Stimulated activated CD4-positive, alpha-beta T cell treated with anti-CD3 and anti-CD28 coated beads, Interleukin-1b, Interleukin-23, amount 100 ng/mL, for 24 hours (primary cell): ENCODE measurements at places on chromosomes 4 and X.
A peak's percentile ranks its signal among the peaks of the same experiment; 100 is the strongest.

DNA sequence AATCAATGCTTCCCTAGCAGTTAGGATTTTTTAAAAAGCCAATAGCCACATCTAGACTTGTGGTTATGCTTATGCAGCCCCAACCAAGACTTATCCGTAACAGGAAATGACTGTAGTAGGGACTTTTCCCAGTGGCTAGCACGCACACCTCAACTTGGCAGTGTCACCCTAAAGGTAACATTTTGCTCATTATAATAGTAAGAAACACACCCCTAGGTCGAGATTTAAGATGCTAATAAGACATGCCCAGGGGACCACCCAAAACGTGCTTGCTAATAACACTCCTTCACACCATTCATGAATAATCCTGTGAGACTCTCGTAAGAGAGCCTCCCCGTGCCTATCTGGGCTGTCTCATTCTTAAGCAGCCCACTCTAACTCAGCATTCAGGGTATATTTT, 195.3 kb downstream of the CHIC1 start:
- DNase-seq = no peak

DNA sequence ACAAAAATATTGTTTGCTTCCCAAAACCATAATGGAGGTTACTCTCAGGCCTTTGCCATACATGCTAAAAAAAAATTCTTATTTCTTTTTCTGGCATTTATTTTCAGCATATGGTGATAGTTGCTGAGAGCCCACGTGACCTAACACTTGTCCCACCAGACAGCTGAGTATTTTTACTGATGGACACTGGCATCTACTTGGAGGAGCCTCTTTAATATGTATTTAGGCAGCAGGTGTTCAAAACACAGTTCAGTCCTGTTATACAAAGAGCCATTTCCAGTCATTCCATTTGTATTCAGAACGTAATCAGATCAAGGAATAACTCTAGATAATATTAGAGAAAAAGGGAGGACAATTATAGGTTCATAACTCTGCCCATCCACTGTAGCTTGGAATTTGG, 95.5 kb downstream of the CXCL13 start:
- no peak for DNase-seq

- DNase-seq = no peak
Observed at GRCh38 chrX:11698702-11699101, 33.0 kb upstream of the ARHGAP6 start.

DNA sequence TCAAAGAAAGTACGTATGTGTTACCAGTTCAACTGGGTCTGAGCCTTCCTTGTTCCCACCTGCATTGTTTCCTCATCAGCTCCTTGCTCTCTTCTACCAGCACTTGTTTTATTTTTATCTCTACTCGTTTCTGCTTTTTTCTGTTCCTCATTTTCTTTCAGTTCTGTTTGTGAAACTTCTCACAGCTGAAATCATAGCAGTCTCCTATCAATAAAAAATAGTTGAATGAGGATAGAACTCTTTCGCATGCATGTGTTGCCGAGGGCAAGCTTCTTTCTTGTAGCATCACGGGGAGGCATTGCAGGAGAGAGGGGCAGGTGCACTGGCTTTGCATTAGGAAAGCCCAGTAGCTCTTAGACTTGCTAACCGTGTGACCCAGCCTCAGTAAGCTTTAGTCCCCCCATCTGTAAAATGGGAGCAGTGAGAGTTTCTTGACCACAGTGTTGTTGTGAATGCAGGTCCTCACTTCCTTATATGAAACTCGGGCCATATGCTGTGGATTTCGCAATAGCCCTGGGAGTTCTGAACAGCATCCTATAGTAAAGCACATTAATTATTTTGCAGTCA, 24.7 kb downstream of the OFD1 start:
- DNase-seq = no peak

GRCh38 chrX:50475208-50475607, 4.6 kb upstream of the DGKK start:
- DNase-seq = no peak

GRCh38 chr4:129346734-129347133, 250.8 kb downstream of the C4orf33 start:
- DNase-seq = no peak

GRCh38 chr4:27000122-27000521, 139.5 kb downstream of the STIM2 start:
- no peak for DNase-seq

DNA sequence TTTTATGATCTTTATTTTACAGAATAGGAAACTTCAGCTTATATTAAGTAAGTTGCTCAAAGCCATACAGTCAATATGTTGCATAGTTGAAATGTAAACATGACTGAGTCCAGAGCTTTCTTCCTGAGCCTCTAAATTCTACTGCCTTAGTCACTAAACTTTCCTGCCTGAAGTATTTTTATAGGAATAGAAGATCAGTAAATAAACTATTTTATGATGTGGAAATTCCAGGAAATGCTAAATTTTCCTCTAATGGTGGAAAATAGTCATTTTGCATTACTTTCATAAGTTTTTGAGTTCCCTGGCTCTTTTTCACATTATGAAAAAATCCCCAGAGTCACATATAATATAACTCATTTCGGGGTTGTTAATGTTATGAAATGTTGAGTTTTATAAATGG, 182.8 kb downstream of the BANK1 start:
- DNase-seq = no peak

- DNase-seq = no peak
Observed at GRCh38 chr4:79935274-79935673, 137.8 kb downstream of the ANTXR2 start.

GRCh38 chr4:88940506-88940905, 116.5 kb downstream of the FAM13A start:
- DNase-seq = no peak

DNA sequence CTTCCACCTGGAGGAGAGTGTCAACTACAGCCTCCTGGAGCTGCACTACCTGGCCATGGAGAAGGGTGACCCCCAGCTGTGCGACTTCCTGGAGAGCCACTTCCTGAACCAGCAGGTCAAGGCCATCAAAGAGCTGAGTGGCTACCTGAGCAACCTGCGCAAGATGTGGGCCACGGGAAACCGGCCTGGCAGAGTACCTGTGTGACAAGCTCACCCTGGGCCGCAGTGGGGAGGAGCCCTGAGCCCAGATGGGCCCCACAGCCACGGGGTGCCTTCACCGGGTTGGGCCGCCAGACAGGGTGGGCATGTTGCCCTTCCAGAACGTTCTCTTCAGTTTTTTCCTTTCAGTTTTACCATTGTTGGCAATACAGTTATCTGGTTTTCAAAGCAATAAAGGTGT, 15.2 kb upstream of the FAM47A start:
- no peak for DNase-seq

- DNase-seq = peak; percentile 13
Observed at GRCh38 chr4:76738086-76738931, 159.6 kb downstream of the SOWAHB start.

- no peak for DNase-seq
Observed at GRCh38 chrX:150508018-150508417, 60.4 kb upstream of the MTM1 start.

GRCh38 chr4:178937130-178937529, 1494.9 kb upstream of the AGA start:
- DNase-seq = no peak

DNA sequence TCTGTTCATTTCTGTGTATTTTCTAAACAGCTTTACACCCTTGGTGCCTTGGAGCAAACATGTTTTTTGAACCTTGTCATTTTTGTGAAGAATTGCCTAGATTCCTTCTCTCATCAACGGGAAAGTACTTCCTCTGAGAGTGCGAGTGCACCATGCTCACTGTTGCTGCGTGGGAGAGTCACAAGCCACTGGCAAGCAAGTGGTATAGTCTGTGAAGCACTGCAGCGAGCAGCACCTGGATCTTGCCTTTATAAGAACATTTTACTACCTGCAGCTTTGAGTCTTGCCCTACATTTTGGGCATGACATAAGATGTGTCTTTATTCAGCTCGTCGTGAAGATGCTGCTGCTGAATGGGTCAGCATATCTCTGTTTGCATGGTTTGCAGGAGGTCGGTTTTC, 44.9 kb downstream of the HADH start:
- DNase-seq = no peak

DNA sequence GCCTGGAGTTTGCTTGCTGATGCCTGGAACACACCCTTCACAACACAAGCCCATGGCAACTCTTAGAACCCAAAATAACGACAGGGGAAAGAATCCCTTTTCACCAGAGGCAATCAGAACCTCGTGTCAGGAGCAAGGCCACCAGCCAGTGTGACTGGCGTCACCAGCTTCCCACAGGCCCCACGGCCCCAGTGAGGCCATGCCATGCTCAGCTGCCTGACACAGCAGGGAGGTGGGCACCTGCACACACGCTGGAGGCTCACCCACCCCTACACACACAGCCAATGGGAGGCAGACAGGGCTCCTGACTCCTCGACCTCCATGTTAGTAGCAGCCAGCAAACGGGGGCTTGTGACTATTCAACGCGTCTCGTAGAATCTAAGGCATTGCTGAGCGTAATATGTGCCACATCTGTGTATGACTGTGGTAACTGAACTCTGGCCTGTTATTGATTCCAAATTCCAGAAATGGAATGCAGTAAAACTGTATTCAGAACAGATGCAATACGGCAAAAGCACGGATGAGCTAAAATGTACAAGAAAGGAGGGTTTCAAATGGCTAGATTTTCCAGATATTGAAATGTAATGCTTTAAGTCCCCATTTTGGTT, 28.5 kb downstream of the RNF212 start:
- no peak for DNase-seq

- DNase-seq = no peak
Observed at GRCh38 chr4:13860126-13860525, 232.6 kb upstream of the BOD1L1 start.

GRCh38 chr4:94889946-94890345, 132.2 kb downstream of the BMPR1B start:
- no peak for DNase-seq

DNA sequence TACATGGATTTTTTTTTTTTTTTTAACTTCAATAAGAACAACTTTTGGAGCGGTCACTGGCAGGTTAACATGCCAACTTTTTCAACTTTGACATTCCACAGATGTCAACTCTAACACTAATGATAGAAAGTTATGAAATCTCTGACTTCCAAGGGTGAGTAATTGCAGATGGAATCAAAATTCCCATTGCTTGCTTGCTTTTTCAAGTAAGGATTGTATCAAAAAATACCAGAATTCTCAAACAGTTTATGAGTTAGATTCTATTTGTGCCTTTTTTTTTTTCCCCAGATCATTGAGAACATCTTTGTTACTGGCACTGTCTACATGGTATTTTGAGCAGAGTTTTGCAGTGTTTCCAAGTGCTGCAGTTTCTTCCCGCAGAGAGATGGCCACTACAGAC, 50.3 kb upstream of the OTUD4 start:
- no peak for DNase-seq

GRCh38 chr4:124590480-124590879, 122.1 kb downstream of the ANKRD50 start:
- no peak for DNase-seq

- no peak for DNase-seq
Observed at GRCh38 chr4:102809691-102810090, 17.7 kb downstream of the UBE2D3 start.

GRCh38 chr4:171340258-171340657, 472.9 kb upstream of the GALNTL6 start:
- DNase-seq = no peak

- no peak for DNase-seq
Observed at GRCh38 chrX:31021537-31021936, 50.3 kb downstream of the FTHL17 start.

GRCh38 chrX:97860226-97860625, 976.5 kb downstream of the RPA4 start:
- DNase-seq = no peak

DNA sequence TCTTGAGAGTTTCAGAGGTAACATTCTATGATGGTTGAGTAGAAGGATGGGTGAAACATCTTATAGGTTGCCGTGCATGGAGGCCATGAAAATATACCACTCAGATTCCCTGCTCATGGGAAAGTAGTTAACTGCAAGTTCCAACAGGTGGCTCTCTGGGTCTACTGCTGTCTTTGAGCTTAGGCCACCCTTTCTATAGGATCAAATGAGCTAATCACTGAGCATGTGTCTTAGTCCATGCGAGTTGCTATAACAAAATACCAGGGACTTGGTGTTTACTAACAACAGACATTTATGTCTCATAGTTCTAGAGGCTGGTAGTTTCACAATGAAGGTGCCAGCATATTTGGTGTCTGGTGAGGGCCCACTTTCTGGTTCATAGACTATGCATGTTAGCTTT, 144.8 kb upstream of the UNC5C start:
- no peak for DNase-seq

DNA sequence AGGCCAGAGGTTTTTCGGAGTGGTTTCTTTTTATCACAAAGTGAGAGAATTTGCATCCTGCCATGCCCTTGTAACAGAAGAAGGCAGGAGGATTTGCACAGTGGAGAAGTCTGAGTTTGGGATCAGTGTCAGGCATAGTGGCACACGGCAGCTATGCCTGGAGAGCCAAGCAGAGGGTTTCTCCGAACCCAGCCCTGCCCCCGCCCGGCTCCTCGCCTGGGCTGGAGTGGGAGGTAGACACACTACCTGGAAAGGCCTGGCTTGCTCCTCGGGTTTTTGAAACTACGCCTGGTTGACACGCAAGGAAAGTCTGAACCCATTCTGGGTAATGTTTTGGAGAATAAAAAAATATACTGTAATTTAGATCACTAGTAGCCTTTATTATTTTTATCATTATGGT, 1653.6 kb upstream of the TENM3 start:
- no peak for DNase-seq

GRCh38 chr4:182250446-182250845, 7.2 kb downstream of the TENM3 start:
- DNase-seq = no peak

DNA sequence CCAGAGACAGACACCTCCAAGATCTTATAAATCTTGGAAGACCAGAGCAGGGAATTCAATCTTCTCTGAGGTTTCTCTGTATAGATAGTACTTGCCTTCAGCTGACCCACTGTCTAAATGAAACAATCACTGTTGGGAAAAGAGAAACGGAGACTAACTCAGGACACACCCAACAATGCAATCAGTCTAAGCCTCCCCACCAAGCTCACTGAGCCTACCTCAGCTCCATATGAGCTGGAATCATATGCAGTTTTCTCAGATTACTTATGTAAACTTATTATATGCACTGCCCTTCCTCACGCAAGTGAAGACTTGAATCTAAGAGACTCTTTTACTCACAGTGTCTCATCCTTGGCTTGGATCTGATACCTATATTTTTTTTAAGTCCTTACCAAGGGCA, 110.5 kb downstream of the PCDH19 start:
- no peak for DNase-seq

GRCh38 chr4:176653401-176654220, 139.1 kb downstream of the VEGFC start:
- DNase-seq = no peak

DNA sequence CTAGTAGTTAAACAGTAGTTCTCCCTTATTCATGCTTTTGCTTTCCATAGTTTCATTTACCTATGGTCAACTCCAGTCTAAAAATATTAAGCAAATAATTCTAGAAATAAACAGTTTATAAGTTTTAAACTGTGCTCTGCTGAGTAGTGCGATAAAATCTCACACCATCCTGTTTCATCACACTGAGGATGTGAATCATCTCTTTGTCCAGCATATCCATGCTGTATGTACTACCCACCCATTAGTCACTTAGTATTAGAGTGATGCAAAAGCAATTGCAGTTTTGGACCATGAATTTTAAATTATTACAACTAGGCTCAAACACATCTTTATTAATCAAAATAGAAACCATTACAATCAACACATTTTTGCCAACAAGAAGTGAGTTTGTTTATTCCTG, 187.4 kb downstream of the TEX13C start:
- DNase-seq = no peak

- no peak for DNase-seq
Observed at GRCh38 chrX:14124562-14124961, 94.9 kb upstream of the GEMIN8 start.
